ENCODE measurements at places on chromosomes 12 and 14.

DNA sequence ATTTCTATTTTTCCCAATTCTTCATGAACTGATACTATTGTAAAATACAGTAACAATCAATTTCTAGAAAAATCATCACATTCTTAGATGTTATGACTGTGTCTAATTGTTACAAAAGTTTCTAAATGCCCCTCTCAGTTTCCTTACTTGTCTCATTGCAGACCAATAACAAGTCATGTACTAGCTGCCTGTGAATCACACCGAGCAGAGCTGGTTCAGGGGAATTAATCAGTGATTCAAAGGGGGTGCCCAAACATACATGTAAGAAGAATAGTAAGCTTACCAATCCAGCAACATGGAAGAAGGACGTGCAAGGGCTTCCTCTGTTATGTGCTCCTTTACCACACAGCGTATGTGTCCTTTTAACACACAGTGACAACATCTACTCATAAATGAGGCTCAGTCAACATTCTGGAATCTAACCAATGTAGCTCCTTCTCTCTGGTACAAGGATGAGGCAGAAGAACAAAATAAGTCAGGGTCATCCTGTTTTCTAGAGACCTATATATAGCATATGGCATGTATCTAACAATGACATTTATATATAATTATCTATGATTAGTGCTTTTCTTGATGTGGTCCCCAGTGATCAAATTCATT, 126.4 kb downstream of the SCN8A start:
- no peak for DNase-seq

GRCh38 chr12:33322519-33322918, 117.1 kb downstream of the SYT10 start:
- no peak for DNase-seq

GRCh38 chr12:78931466-78931990, 67.0 kb downstream of the SYT1 start:
- no peak for DNase-seq

- DNase-seq, result no peak
Observed at GRCh38 chr12:119631930-119632678, 35.8 kb upstream of the PRKAB1 start.

GRCh38 chr14:71261206-71261605, 353.9 kb downstream of the PCNX1 start:
- DNase-seq, result no peak

- DNase-seq, result no peak
Observed at GRCh38 chr12:18589316-18589715, 148.5 kb downstream of the PLCZ1 start.

DNA sequence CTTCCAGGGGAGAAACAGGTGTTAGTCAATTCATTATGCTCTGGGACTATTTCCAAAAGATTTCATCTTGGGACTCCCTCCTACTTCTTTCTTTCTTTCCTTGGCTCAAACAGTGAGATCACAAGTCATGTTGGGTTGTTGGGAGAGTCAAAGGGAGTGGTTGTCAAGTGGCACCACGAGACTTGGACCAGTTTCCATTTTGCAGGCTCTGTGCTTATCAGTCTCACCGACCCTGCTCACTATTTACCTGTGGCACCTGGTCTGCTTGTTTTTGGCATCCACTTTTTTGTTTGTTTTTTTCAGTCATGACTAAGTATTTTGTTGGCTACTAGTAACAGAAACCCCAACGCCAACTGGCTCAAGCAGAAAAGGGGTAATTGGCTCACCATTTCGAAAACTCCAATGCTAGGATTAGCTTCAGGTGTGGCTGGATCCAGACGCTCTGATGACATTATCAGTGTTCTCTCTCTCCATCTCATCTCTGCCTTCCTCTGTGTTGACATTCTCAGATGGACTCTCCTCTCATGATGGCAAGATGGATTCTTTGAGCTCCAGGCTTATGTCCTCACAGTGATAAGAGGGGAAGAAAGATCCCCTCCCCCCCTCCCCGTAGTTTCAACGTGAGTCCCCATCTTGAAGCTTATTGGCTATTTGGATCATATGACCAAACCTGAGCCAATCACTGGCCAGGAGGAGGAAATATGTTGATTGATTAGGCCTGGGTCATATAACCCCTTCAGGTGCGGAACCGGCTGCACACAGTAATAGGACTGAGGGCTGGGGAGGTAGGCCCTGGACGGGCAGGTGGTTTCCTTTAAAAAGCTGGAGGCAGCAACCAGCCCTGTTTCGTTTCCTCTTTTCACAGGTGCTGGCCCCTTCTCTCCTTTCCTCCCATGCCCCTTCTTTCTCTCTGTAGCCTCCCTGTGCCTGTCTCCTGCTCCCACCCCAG, 84.2 kb downstream of the AACS start:
- no peak for DNase-seq

DNA sequence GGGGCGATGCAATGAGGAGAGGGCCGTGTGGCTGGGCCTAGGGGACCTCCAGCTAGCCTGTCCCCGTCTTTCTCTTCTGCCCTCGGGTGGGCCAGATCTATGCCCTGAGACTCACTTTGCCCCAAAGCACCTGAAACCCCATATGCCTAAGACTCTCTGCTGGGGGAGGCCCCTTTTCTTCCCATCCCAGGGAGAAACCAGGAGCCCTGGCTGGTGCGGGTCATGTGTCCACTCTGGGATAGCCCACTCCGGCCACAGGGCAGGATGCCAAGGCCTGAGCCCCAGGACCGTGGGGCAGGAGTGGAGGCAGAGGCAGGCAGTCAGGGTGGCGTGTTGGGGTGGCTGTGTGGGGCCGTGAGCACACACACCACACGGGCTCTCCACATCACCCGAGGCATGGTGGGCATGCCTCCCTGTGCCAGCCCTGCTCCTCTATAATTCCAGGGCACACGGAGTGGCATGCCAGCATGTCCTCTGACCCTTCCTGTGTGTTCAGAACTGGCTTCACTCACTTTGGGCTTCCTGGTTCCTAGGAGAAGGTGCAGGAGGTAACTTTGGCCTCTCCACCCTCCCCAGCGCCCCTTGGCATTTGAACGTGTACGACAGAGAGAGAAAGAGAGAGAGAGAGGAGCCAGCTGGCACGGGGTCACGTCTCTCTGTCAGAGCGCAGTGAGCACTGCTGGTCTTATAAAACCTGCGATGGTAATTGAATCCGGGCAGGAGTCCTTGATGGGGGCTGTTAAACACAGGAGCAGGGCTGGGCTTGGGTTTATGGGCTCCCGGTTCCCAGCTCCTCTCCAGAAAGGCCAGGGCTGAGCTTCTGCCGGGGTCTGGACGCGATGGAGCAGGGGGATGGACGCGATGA, 144.2 kb downstream of the KIF26A start:
- DNase-seq, result no peak

DNA sequence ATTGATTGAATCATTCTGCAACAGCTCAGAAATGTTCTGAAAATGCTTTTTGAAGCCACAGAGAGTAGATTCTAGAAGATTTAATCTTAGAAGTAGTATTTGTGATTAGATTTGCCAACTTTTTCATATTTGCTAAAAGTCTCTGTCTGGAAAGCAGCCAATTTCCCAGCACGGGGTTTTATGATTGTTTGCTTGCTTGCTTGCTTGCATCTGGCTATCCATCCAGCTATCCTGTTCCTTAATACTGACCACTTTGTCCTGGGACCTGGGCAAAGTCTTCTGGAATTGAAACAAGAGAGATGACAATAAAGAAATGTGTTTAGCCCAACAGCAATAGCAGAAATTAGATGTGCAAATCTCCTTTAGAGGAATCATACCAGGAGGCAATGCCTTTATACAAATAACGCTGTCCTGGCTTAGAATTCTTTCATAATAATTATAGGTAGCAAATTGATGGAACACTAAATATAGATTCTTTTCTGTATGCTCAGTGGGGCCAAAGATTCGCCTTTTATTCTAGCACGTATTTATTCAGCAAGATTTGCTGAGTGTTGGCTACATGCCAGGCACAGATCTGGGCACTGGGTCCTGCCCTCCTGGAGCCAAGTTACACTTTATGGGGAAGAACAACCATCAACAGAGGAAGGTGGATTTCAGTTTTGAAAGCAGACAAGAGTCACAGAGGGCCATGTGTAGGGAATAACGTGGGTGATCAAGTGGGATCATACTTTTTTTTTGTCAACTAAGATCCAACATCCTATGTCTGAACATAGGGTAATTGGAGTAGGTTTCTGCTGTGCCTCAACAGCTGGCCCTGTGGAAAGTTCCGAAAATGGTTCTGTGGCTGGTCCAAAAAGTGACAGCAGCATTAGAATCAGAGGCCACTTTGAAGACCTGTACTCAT, 25.3 kb downstream of the MYBPC1 start:
- DNase-seq, result no peak

- DNase-seq, result no peak
Observed at GRCh38 chr12:32651151-32651955, 27.7 kb upstream of the DNM1L start.

GRCh38 chr12:27970401-27971120, 2.0 kb downstream of the PTHLH start:
- no peak for DNase-seq

GRCh38 chr12:86663173-86663572, 407.0 kb upstream of the MGAT4C start:
- no peak for DNase-seq

GRCh38 chr14:64929014-64929359, 13.6 kb downstream of the GPX2 start:
- no peak for DNase-seq

GRCh38 chr14:93790966-93791365, 2.7 kb upstream of the PRIMA1 start:
- DNase-seq, result no peak

- DNase-seq, result no peak
Observed at GRCh38 chr12:92621312-92621711, 81.5 kb upstream of the PLEKHG7 start.

DNA sequence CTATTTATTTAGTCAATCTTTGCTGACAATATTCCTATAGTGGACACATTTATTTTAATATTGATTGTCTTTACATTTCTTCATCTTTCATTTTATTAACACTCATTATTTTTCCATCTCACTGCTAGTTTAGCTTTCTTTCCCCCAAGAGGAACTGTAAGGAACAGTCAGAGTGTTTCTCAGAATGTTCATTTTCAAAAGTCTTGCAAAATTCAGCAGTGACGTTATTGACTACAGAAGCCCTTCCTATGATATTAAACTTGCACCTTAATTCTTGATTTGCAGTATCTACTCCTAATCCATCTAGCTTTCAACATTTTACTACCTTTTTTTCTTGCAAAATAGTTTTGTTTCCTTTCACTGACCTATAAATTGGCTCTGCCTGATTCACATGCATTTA, 13.0 kb downstream of the CLEC2B start:
- DNase-seq, result no peak

GRCh38 chr12:49283541-49284429, 11.2 kb upstream of the PRPH start:
- no peak for DNase-seq

GRCh38 chr14:80152166-80152565, 59.1 kb downstream of the DIO2 start:
- no peak for DNase-seq

DNA sequence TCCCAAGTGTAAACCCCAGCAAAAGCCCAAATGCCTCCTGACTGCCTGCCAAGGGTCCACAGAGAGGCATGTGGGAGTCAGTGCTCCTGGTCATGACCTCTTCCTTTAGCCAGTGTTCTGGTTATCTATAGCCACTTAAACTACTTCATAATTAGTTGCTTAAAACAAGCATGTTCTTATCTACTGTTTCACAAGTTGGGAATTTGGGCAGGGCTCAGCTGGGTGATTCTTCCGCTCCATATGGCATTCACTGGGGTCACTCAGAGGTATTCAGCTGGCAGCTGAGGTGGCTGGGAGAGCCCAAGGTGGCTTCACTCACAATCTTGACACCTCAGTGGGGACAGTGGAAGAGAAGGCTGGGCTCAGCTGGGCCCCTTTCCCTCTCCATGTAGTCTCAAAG, 184.0 kb upstream of the RGS6 start:
- no peak for DNase-seq

GRCh38 chr12:67764946-67765619, 116.5 kb downstream of the DYRK2 start:
- no peak for DNase-seq

GRCh38 chr14:59918824-59919569, 947 bp upstream of the LRRC9 start:
- DNase-seq, result peak; percentile 14

DNA sequence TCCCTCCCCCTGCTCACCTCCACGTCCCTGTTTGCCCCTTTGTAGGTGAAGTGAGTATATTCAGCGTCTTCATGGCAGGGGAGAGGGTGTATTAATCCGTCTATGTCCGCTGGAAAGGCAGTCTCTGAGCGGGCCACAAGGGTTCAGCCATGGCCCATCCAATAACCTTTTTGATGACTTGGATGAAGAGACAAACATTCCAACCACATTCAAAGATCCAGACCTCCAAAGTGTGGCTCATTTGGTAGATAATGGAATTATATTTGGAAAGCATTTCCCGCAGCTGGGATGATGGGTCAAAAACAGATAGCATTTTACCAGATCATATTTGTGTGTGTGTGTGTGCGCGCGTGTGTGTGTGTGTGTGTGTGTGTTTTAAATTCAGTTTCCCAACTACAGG, 345.9 kb downstream of the DPF3 start:
- DNase-seq, result no peak

DNA sequence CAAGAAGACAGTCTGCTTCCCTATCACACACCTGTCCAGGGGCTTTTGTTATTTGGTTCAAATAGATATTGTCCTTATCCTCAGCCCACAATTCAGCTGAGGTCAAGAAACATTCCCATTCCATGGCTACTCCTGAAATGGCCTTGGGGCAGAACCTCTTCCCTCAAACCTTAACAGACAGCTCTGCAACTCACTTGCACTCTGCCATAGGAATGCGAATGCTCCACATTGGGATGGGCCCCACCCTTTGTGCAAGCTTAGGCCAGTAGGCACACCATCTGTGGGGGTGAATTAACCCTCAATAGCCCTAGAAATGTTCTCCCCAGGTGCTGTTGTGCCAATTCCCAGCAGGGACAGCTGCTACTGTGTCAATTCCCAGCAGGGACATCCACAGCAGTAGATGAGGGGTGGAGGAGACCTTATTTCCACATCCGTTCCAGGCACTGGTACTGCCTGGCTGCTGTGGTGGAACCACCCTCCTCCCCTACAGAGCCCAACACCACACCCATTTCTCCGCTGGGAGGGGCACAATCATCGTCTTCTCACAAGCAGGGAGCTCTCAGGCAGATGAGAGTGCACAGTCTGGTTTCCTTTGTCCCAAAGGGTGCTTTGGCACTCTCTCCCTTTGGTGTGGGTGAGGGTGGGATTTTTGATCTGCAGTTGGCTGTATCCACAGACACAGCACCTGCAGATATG, 42.3 kb upstream of the GLIPR1 start:
- no peak for DNase-seq

DNA sequence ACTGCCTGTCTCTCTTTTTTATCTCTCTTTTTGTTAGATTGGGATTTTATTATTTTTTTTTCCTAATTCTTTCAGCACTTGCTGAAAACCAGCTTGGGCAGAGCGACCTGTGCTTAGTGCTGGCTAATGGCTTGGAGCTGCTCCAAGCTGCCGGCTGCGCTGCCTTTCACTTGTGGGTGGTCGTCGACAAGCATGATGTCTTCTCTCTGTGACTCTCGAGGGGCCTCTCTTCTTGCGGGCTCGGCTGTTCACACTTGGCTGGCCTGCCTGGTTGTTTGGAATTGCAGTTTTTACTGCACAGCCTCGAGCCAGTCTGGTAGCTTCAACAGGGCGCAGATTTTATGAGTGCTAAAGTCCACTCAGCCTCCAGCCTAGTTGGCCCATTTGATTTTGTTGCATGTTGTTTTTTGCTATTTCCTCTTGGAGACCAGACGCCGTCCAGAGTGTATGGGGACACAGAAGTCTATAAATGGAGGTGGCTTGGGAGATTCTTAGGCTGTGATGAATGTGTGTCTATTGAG, 18.6 kb downstream of the TPCN1 start:
- no peak for DNase-seq

- DNase-seq, result peak; percentile 5
Observed at GRCh38 chr12:56411781-56412639, 37.2 kb downstream of the TIMELESS start.

Measured in HFF-Myc (cell line).